ENCODE measurements at places on chromosomes 7 and 10. TPM values are rescaled to one million over a fixed set of nuclear protein-coding genes. Genes with fewer than 3 reads are reported as not detected.

- no peaks in the 10 kb centered on the region for H3K36me3 ChIP-seq
- H3K27ac ChIP-seq: peak overlapping the region; percentile 96
- H3K4me3 ChIP-seq: peak overlapping the region; percentile 87
- H3K4me1 ChIP-seq: no peaks in the 10 kb centered on the region
- no peak for DNase-seq
These were observed 218 bp downstream of the GDI2 start for GRCh38 chr10:5813091-5813340.

- H3K4me1 ChIP-seq: no peaks in the 10 kb centered on the region
- H3K27ac ChIP-seq: no peak overlapping the region
- no peak for DNase-seq
- no peak overlapping the region for H3K4me3 ChIP-seq
These were observed 317.4 kb downstream of the KIF20B start for GRCh38 chr10:90018819-90019218.

DNA sequence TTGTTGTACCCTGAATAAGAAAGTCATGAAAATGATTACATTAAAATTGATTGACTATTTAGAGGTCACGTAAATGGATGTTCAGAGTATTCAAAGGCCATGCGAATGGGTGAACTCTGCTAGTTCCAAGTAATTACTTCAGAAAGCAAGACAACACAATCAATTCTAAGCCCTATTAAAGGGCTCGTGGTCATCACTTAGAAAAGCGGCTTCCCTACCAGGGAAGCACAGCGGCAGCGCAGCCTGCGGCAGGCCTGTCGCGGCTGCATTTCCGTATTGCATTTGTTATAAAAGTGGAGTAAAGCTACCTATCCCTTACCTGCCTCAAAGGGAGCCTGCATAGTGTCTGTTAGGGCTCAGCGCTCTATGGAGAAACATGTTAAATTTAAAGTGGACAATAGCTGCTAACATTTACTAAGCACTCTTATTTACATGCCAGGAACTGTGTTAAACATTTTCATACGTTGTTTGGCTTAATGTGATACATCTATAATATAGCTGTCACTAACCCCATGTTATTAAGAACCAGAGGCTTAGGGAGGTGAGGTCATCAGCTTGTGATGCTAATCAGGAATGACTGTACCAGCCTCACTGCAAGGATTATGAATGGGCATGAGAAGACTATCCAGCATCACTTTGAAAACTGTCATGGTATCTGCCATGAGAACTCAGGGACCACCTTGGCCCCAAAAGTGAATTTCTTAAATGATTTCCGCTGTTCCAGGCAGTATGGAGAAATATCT, 187.5 kb downstream of the CELF2 start:
- H3K27me3 ChIP-seq: no peaks in the 10 kb centered on the region
- DNase-seq: no peak

Gene CCDC136
- total RNA-seq: 12.1 TPM
